ENCODE measurements at places on chromosomes 4 and X. TPM values are rescaled to one million over a fixed set of nuclear protein-coding genes. Genes with fewer than 3 reads are reported as not detected.

The AKAP4 gene
- not detected for total RNA-seq

DNA sequence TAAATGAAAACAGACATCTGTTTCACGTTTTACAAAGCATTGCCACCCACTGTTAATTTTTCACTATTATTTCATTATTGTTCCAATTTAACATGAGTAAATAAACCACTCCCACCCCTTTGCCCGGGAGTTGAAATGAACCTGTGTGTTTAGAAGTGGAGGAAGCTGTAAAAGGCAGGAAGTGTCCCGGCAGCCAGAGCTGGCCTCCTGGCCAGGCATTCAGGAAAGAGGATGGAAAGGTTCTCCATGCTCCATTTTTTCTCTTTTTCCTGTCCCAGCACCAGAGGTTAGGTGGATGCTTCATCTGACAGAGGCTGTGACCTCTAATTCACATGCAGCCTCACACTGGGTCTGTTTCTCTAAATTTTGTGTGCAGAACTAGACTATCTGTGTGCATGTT lies 55.5 kb upstream of the LNX1 start:
- H3K36me3 ChIP-seq = no peaks in the 10 kb centered on the region
- DNase-seq = peak; percentile 54
- H3K27me3 ChIP-seq = no peaks in the 10 kb centered on the region
- peaks cover 8% of the 10 kb centered on the region for H3K4me1 ChIP-seq
- no peak overlapping the region for H3K27ac ChIP-seq

The ZMYM3 gene
- 33.1 TPM for total RNA-seq

DNA sequence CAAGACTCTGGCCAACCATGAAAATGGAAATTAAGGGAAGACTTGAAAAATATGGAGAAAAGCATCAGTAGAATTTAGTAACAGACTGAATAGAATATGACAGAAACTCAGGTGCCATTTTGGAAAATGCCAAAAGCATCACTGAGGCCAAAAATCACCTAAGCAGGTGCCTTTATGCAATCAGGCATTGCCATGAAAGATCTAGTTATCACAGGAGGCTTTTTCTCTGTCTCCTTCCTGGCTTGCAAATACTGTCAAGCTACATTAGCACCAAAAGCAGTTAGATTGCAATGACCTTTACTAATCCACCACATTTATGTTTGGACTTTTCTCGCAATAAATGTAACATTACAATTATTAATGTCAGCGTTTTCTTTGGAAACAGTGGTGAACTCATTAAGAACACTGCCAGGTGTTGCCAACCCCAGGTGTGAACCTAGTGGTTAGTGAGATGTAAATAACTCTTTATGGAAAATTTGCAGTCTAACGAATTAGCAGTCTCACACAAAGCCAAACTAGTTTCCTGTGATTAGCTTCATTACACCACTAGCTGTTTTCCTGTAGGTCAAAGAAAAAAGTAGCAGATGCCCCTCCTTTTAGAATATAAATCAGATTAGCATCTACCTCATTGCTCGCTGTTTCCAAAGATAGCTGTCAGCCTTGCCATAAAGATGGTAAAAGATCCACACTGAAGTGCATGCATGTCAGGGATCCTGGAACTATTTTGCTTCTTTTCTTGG lies 1568.4 kb upstream of the TENM3 start:
- H3K4me3 ChIP-seq = no peak overlapping the region
- H3K36me3 ChIP-seq = no peaks in the 10 kb centered on the region
- H3K27me3 ChIP-seq = no peaks in the 10 kb centered on the region

DNA sequence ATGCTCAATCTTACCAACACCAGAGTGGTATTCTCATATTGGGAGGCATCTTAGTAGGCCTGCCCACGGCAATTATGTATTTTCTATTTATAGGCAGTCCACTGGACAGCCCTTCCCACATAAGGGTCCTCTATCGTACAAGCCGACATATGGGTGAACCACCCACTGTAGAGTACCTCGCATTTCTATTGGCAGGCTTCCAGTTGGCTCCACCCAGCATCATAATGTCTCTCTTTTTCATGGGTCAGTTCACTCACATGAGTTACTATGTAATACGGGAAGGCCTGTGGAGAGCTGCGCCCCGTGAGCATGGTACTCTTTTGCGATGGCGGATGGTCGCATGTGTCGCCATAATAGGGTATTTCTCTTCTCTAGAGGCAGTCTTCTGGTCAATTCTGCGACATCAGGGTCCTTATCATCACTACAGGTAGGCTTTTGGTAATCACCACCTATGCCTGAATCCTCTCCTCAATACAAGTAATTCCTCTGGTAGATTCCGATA lies 29.4 kb upstream of the FOXR2 start:
- H3K4me3 ChIP-seq = no peak overlapping the region
- DNase-seq = no peak
- no peaks in the 10 kb centered on the region for H3K36me3 ChIP-seq
- no peak overlapping the region for H3K27ac ChIP-seq
- H3K27me3 ChIP-seq = no peaks in the 10 kb centered on the region
